ENCODE measurements at places on chromosomes 7 and 10.

GRCh38 chr10:73931767-73932619 lies 21.1 kb downstream of the PLAU start:
- DNase-seq: no peak

DNA sequence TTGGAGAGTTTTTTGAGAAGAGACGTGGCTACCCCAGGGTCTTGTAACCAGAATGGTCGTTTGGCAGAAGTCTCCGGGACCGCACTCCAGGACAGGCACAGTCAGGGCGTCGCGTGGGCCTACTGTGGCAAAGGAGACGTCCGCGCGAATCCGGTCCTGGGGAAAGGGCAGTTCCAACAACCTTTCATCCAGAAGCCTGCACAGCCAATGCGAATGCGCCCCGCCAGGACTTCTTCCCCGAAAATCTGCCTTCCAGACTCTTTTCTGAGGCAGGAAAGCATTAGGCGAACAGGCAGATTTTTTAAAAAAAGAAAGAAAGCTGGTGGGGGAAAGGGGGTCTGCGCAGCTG lies 2.0 kb downstream of the HPSE2 start:
- no peak for DNase-seq

DNA sequence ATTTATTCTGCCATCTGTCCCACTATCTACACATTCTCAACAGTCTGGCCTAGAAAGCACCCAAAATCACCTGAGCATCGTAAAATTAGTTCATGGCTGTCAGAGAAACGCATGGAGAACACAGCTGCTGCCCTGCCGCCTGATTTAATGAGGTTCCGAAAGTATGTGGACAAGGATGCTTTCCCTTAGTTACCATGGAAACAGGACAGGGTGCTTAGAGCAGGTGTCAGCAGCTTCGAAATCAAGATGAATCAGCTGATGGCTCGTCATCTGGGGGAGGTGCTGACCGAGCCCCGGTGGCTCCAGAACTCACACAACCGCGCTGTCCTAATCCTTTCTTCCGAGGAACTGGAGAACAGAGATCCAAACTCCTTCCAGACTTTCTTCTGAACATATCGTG lies 151.5 kb downstream of the TEX36 start:
- no peak for DNase-seq

GRCh38 chr7:33981671-33982424 lies 76.5 kb downstream of the BMPER start:
- DNase-seq: no peak

- no peak for DNase-seq
These were observed 19.0 kb upstream of the CPN1 start for GRCh38 chr10:100100651-100101184.

- DNase-seq: no peak
These were observed 141.1 kb downstream of the LRMDA start for GRCh38 chr10:75572478-75572877.

GRCh38 chr10:47361293-47361692 lies 13.1 kb downstream of the RBP3 start:
- DNase-seq: no peak

DNA sequence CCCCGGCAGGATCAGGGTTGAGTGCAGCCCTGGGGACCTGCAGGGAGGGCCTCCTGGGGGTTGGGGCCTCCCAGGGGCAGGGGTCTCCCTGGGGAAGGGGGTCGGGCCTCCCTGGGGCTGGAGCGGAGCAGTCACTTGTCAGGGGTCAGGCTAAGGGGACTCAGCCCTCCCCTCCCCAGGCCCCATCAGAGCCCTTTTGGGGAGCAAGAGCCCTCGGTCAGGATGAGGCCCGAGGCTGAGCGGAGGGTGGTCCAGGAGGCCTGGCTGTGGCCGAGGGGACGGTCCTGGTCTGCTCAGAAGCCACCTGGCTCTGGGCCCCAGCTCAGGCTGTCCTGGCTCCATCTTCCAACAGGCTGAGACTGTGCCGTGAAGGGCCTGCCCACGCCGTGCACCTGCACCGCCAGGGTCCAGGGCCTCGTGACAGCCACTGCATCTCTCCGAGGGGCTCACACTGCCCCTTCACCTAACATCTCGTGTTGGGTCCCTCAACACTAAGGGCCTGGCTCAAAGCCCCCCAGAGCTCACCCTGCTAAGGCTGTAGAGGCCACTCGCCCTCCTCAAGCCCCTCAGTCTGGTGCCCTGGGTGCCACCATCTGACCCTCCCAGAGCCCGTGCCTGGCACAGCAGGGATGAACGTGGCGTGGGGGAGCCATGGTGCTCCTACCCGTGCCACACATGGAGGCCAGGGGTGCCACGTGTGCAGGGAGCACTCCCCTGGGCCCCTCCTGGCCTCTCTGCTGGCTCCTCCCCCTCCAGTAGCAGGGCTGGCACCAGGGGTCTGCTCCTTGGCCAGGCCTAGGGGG lies 12.9 kb downstream of the BHLHA15 start:
- DNase-seq: no peak

DNA sequence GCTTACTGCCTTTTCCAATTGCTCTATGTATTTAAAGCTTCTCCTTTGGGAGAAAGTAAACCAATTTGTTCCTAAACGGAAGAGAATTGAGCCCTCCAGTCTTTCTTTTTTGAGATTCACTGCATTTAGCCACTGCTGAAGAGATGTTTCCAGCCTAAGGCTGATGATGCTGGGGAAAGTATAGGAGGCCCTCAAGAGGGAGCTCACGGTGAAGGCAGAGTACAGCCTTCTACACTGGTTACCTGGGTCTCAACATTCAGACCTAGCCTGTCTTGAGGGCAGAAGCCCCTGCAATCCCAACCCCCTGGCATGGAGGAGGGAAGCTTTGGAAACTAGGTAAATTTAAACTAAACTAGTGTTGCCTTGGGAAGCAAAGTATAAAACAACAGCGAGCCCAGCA lies 316.7 kb upstream of the TPK1 start:
- DNase-seq: no peak

DNA sequence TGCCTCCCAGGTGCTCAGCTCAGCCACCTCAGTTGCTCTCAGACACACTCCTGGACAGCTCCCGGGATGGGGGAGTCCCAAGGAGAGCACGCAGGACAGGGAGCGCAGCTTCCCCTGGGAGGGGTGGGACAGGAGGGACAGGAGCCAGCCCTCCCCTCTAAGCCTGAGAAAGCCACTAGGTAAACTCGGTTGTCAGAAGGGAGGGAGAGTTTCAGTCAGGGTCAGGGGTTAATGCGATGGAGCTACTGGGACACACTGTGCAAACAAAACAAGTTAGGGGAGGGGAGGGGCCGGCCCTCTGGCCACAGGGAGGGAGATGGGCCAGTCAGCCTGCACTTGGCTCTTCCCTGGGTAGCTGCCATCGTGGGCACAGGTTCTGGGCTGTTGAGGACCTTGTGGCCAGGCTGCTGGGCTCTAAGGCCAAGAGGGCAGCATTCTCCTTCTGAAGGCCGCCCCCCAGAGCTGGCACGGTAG lies 31.1 kb downstream of the KAZALD1 start:
- DNase-seq: no peak

- no peak for DNase-seq
These were observed 4.0 kb upstream of the CACNB2 start for GRCh38 chr10:18136073-18136791.

DNA sequence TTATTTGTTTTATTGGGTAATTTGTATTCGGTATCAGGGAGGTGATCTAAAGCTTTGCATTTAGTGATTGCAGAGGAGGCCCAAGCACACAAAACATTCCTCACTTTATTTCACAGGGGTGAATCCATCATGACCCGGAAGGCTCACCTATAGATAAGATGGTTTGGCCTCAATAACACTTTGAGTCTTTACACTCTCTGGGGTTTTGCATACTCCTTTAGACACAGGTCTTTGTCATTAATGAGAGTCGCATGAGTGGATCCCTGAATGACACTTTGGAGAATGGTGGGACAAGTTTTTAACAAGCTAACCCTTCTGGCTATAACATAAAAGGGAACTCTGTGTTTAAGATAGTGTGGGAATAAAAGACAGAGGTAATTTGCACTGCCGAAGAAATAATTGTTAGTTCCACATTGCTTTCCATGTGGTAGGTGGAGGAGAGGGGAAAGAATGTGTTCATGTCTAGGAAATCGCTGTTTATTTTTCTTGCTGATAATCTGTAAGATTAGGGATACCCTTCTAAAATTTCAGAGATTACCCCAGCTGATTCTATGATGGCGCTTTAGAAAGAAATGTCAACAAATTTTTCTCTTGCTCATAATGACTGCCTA lies 455.8 kb downstream of the TFEC start:
- DNase-seq: no peak

DNA sequence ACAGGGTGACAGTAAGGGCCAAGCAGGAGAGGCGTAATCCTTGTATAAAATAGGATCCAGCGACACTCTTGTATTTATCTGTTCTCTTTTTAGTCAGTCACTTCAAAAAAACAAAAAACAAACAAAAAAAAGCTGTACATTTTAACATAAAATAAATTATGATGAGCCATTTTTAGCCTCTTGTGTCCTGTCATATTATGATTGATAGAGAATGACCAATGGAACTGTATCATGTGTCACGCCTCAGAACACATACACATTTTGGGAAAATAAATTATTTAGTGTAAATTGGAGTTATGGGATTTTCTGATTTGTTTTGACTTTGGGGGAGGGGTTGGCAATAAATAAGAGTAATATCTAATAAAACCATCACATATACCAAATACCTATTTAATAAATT lies 79.3 kb upstream of the SAMD8 start:
- DNase-seq: no peak

DNA sequence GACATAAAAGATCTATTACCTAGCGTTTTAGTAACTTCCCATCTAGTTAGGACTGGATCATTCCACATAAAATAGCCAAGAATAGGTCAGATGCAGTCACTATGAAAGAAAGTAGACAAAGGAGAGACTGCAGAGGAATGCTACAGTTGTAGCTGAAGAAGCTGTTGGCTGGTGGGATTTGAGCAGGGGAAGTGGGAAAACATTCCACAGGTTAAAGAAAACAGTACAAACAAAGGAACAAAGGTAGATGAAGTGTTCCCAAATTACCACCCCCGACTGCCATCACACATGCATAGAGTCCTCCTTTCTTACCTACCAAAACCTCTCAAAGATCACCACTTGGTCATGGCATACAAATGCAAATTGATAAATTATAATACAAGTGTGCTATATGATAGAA lies 41.8 kb downstream of the DLD start:
- no peak for DNase-seq

DNA sequence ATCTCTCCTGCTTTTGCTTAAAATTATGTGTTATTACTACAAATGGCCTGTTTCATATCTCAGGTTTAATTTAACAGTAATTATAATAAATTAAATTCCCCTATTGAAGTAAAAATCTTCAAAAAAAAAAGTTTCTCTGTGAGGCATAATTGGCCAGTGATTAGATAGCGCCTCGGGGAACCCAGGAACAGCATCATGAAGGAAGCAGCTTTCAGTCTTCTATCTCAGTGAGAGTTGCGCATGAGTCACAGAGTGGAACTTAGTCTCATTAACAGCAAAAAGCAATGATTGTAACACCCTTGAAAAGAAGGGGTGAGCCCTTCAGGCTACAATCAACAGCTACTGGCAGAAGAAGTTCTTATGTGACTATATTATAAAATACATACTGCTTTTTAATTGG lies 506.2 kb upstream of the ZWINT start:
- no peak for DNase-seq

GRCh38 chr10:5904227-5904626 lies 14.2 kb downstream of the FBH1 start:
- no peak for DNase-seq

DNA sequence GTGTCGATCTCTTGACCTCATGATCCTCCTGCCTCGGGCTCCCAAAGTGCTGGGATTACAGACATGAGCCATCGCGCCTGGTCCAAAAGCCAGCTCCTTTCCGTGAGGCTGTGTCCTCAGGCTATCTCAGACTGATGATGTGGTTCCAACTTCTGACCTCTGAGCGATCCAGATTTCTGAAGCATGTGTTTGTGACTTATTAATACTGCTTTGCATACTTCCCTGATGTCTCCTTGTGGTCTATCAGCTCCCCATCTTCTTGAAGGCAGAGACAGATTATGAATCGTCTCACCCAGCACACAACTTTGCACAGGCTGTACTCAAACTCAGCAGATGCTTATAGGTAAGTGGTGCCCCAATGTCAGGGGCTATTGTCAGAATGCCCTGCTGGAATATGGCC lies 2.0 kb upstream of the PLPP4 start:
- no peak for DNase-seq

DNA sequence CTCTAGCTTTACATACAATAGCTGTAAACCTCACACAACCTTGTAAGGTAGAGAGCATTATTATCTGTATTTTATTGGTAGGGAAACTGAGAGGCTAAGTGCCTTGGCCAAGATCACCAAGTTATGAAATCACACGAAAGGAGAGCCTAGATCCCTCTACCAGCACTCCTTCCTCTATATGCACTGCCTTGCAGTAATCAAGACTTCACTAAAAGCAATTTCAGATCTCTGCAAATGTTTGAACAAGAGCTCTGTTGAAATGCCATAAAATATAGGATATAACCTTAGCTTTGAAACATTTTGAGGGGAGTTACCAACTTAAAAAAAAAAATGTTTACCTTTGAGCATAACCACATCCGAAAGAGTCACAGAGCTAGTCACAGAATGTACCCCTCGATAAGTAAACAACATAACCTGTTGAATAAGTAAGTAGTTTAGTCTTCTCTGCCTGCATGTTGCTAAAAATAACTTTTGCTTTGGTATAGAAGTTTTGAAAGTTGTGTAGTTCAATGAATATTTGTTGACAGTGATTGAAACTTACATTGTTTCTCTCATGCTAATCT lies 709.4 kb downstream of the AUTS2 start:
- DNase-seq: no peak

- no peak for DNase-seq
These were observed 7.5 kb upstream of the ZC3HAV1 start for GRCh38 chr7:139116999-139117398.

DNA sequence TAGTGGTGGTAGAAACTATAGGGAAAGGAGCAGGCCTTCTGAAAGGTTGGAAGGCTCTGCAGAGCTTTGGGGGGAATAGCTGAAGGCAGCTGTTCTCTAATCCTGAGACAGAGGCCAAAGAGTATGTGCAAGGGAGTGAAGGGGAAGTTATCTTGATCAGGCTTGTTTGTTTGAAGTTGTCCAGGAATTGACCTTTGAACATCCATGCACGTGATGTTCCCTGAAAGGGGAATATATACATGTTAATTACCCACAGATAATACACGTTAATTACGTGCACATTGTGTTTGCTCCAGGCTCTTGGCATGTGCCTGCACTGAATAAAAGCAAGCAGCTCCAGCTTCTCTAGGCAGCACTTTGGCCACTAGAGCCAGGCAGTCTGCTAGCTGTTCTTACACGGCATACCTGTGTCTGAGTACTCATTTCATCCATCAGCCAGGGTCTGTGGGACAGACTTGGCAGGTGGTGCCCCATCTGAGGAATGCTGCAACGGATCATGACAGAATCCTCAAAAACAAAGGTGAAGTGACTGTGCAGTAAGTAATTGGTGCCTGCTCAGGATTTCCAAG lies 18.0 kb upstream of the STARD3NL start:
- no peak for DNase-seq
